Hindlimb muscle (tissue), 1 donor: ENCODE measurements at places on chromosomes 12 and 14.

DNA sequence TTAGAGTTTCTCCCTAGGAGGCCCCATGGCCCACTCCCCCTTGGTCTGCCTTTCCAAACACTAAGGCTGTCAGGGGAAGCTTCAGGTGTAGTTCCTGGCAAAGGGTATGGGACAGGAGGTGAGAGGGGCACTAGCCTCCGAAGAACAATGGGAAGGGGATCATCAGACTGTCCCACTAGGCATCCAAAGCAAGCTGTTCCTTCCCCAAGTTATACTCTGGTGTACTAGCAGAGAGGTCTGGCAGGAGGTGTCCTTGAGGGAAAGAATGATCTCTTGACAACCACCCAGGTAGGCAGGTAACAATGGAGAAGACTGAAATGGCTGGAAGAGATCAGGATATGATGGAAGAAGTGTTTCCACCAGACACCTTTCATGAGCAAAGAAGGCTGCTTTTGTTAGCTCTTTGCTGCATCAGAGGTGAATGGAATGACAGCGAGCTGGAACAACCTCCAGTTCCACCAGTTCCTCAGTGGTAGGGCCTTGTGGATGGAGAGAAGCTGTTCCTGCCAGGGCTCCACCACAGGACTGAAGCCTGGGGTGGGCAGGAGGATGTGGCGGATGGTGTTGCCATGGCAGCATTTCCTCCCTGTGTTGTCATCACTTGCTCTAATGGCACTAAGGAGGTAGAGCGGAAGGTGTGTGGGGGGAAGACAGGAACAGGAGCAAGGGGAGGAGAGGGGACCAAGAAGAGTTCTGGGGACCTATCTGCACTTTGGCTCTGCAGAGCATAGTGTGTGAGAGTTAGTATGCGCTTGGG lies 2.3 kb upstream of the AGAP2 start:
- no peak for DNase-seq

- DNase-seq, result no peak
Measured at GRCh38 chr14:86858591-86858990, 1134.4 kb downstream of the GALC start.

GRCh38 chr14:84036840-84037239 lies 1493.1 kb upstream of the FLRT2 start:
- DNase-seq, result no peak

- no peak for DNase-seq
Measured at GRCh38 chr12:66241061-66242043, 52.3 kb downstream of the IRAK3 start.

- peak; percentile 79 for DNase-seq
Measured at GRCh38 chr12:65891987-65892481, 67.8 kb downstream of the HMGA2 start.

DNA sequence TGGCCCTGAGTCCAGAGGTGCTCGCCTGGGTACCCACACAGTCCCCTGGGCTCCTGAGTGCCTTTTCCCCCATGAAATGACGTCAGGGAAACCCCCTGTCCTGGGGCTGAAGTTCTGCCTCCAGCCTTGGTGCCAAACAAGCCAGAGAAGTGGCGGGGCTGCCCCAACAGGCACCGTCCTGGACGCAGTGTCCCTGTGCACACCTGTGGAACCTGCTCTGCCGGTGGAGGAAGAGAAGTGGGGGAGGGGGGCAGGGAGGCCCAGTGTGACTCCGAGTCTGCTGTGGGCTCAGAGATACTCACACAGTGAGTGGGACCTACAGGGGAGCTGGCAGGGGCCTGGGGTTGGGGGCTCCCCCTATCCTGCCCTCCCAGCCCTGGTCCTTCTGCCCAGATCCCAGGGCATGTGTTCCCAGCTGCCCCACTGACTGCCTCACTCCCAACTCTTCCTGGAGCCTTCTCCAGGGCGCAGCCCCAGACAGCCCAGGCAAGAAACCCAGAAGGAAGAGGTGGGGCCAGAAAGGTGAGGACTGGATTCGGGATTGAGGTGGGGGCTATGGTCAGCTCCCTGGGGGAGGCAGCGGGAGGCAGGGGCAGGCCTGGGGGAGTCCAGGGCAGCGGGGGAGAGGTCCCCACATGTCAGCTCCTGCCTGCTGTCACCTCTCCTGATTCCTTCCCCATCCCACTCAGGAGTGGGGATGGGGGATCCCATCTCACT lies 24.7 kb downstream of the CCDC85C start:
- DNase-seq, result no peak

DNA sequence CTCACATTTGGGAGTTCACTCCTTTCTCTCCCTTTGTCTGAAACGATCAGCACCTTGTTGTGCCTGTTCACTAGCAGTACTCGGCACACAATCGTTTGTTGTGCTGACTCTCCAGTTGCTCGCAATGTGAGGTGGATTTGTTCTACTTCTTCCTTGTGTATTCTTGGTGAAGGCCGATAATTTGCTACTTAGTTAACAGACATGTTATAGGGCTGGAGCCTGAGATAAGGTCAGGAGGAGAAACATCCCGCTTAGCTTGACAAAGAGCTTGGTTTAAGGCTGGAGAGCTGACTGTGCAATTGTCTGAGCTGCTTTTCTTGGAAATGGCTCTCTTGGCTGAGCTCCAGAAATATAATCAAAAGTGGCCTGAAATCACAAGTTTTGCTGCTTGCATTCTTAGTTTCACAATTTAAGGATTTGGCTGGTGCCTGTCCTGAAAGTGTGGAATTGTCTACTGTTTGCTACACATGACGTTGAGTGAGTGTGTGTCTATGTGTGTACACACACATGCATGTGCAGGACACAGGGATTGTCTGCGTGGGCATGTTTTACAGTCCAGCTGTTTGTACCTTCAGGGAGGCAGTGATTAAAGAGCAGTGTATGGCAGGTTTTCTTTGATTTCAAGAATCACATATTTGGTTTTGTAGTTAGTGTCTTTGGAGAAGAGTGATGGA lies 77.7 kb downstream of the ARF6 start:
- DNase-seq, result peak; percentile 64

- DNase-seq, result no peak
Measured at GRCh38 chr12:90627180-90627896, 327.6 kb downstream of the CCER1 start.

DNA sequence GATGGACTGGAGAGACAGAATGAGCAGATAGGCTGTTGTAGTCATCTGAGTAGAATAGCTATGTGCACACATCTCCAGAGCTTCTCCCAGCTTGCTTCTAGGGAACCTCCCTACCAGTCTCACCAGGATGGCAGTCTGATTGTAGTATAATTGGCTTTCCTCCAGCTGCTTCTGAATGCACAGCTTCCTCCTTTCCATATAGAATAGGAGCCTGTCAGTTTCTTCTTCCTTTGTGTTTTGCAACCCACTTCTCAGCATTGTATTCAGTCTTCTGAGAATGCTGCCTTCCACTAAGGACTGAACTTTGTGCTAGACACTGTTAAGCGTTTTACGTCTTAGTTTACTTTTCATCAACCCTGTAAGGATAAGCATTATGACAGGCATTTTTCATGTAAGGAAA lies 2.2 kb upstream of the CSAD start:
- DNase-seq, result no peak

- no peak for DNase-seq
Measured at GRCh38 chr12:111093428-111094142, 173.2 kb upstream of the MYL2 start.

- DNase-seq, result no peak
Measured at GRCh38 chr12:1676043-1676442, 14.8 kb upstream of the ADIPOR2 start.
